ENCODE measurements at places on chromosomes 12 and 14.

DNA sequence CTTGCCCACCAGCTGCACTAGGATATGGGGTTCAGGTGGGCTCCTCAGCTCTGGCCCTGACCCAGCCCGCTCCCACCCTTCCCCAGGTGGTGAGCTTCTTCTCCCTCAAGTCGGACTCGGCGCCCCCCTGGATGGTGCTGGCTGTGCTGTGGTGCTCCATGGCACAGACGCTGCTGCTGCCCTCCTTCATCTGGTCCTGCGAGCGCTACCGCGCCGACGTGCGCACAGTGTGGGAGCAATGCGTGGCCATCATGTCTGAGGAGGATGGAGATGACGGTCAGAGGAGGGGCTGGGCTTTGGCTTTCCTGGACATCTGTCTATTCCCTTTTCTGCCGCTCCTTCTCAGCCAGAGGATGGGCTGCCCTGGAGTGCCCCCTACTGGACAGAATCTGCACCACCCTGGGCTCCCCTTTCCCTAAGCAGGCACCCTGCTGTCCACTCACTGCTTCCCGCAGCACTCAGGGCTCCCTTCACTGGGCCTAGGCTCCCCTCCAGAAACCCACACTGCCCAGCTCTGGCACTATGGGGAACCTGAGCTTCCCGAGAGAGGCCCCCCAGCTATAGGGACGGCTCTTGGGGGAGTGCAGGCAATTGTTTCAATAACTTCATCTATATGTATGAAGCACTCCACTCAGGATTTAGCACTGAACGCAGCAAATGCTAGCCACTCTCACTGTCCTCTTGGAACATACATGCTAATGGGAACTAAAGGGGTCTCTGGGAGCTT is 2.6 kb upstream of the P3H3 start:
- DNase-seq: peak; percentile 68

DNA sequence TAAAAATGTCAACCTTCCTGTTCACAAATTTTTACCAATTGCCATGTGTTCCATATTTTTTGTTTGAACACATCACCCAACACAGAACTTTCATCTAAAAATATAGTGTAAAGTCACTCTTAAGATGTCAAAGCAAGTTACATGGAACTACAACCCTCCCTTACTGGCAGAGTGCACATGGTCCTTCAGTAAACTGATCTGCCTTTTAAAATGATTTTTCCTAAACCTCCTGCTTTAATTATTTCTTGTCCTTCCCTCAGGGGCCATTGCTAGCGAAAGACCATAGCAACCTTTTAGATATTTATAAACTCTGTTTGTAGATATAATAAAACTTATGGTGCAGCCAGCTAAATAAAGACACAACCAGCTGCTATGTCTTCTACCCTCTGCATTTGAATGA is 255.2 kb upstream of the FAR2 start:
- no peak for DNase-seq

- no peak for DNase-seq
These were observed 3.0 kb downstream of the NAB2 start for GRCh38 chr12:57091638-57092528.

DNA sequence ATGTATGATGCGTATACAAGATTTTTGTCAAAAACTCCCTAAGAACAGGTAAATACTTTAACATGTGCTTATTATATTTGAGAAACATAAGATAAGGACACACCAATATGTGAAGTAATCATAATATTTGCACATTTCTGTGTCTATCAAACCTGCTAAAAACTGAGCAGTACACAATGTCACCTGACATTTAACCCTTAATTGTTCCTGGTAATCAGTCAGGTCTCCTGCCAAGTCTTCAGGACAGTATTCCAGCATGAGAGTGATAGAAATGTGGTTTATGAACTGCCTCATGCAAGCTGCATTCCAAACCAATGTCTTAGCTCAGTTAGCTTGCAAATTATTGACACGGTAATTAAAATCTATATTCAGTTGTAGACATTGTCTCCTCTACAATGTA is 4.2 kb downstream of the SOX5 start:
- no peak for DNase-seq

DNA sequence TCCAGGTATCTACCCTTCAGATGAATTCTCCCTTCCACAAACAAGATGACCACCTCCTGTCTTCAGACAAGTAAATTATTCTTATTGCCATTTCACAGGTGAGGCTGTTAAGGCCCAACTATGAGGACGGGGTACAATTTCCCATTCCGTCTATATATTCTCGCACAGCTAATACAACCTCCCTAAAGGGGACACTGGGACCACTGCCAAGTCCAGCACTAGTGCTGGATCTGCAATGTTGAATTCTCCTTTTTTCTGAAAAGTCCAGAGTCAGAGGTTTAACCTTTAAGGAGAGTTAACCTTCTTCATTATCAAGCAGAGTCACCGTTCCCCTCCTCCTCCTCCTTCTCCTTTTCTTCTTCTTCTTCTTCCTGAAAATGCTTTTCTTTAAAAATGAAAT is 130.4 kb upstream of the PARP11 start:
- DNase-seq: no peak

DNA sequence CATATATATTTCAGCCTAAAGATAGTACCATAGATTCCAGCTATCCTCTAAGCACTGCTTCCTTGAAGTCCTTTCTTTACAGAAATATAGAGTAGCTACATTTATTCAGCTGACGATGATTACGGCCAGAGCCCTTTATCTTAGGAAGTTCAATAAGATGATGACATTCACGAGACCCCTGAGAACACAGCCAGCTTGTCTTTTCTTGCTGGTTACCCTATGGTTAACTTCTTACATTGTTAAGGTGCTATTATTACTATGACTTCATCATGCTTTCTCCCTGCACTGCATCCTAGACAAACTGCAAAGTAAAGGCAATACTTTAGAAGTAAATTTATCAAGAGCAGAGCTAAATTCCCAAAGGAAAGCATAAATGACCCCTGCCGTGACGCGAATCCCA is 214.4 kb upstream of the LRFN5 start:
- DNase-seq: no peak

- no peak for DNase-seq
These were observed 156.7 kb downstream of the NTF3 start for GRCh38 chr12:5588591-5588990.

GRCh38 chr14:33280646-33281045 is 342.0 kb downstream of the NPAS3 start:
- DNase-seq: no peak

- no peak for DNase-seq
These were observed 136.3 kb downstream of the AEBP2 start for GRCh38 chr12:19575337-19576243.

GRCh38 chr14:29240066-29240465 is 473.5 kb downstream of the FOXG1 start:
- no peak for DNase-seq

GRCh38 chr12:98618952-98619351 is 25.5 kb downstream of the SLC25A3 start:
- DNase-seq: no peak

GRCh38 chr12:106149096-106149784 is 10.5 kb upstream of the NUAK1 start:
- no peak for DNase-seq

GRCh38 chr12:124774054-124774461 is 89.6 kb downstream of the SCARB1 start:
- DNase-seq: no peak

- DNase-seq: no peak
These were observed 1.6 kb downstream of the AEBP2 start for GRCh38 chr12:19440916-19441315.

GRCh38 chr12:26573225-26573909 is 259.6 kb downstream of the ITPR2 start:
- no peak for DNase-seq

DNA sequence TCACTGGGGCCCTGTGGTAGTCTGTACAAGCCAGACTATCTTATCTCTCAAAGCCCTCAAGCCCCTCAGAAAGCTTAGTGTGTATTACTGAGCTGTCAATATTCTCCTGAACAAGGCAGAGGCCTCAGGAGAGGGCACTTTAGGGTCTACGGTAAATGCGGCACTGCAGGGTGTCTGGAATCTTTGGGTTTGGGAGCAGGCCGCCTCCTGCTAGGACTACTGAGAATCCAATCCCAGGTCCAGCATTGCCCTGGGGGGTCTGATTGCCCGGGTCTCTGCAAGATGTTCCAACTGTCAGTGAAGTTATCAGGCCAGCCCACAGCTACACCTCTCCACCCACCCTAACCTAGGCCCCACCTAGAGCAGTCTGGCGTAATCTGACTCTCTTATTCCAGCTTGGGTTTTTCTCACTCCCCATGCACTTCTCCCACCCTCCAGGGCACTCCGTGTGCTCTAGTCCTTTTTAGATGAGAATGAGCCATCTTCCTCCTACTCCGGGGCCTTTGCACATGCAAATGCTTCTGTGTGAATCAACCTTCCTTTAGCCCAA is 4.3 kb upstream of the ZFP36L1 start:
- DNase-seq: no peak

- DNase-seq: no peak
These were observed 286.6 kb upstream of the KITLG start for GRCh38 chr12:88866881-88867280.

DNA sequence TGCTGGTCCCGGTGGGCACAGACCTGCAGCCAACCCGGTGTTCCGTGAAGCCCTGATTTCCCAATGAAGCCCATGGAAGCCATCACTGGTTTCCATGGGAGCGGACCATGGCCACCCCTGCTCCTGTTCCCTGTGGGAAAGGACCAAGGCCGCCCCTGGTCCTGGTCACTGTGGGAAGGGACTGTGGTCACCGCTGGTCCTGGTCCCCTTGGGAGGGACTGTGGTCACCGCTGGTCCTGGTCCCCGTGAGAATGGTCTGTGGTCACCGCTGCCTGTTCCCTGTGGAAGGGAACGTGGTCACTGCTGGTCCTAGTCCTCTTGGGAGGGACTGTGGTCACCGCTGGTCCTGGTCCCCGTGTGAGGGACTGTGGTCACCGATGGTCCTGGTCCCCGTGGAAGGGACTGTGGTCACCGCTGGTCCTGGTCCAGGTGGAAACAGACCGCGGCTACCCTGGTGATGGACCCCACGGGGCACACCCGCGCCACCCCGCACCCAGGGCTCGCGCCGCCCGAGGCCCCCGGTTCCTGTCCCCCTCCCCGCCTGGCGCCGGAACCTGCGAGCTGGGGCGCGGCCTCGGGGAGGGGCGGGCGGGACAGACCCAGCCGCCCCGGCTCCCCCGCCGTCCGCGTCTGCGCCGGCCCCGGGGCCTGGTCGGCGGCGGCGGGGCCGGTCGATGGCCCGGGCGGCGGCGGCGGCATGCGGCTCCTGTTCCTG is at the start of gene GLT1D1:
GLT1D1 (plus strand) TSS at position 594 of the 715 bp plus-strand sequence; CDS start at position 698, 104 bp downstream.
- DNase-seq: no peak

- no peak for DNase-seq
These were observed 6.4 kb upstream of the TSPAN8 start for GRCh38 chr12:71164166-71164565.

DNA sequence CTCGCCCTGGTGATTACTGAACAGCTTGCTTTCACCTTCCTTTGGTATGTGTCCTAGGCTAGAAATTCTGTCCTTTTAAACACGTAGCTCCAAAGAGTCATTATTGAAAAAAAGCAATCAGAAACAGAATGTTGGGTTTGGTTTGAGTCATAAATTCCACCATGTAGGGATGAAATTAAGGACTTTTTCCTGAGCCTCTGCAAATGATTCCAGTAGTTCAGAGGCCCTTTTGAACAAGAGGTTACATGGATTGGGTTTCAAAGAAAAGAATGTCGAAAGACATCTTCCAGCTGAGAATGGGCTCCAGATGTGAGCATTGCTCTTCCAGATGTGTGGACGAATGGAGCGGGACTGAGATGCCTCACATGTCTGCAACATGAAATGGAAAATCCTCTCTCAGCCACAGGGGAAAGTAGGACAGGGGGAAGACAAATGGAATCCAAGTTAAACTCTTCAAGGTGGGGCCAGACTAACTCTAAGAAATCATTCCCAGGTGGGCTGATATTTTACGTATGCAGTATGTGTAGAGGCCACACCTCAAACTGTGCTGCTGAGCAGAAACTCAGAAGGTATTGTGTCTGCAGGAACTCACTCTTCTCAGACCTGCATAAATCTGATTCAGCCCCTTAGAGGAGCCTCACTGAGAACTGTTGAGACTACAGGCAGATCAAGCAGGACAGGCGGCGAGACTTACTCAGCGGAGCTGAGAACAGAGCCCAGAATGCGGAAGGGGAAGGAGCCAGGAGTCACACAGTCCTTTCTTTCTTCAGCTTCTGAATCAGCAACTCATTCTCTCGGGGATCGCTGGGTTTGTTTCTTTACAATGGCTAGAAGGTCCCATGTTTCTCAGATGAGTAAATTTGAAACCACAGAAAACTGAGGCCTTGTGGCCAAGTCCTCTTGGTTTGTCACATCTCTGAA is 23.3 kb upstream of the EMP1 start:
- DNase-seq: no peak

- DNase-seq: no peak
These were observed 10.5 kb downstream of the ZFP36L1 start for GRCh38 chr14:68782091-68782981.

- no peak for DNase-seq
These were observed 4.8 kb downstream of the ELK3 start for GRCh38 chr12:96198965-96199364.

GRCh38 chr12:54019091-54019811 is 9.0 kb upstream of the HOXC6 start:
- no peak for DNase-seq

Data from stimulated activated CD8-positive, alpha-beta memory T cell treated with anti-CD3 and anti-CD28 coated beads, Interleukin-7, amount 100 ng/mL, for 24 hours (primary cell).